Endothelial cell (in vitro differentiated cells): ENCODE measurements at places on chromosomes 2 and 18. TPM values are rescaled to one million over a fixed set of nuclear protein-coding genes. Genes with fewer than 3 reads are reported as not detected.

DNA sequence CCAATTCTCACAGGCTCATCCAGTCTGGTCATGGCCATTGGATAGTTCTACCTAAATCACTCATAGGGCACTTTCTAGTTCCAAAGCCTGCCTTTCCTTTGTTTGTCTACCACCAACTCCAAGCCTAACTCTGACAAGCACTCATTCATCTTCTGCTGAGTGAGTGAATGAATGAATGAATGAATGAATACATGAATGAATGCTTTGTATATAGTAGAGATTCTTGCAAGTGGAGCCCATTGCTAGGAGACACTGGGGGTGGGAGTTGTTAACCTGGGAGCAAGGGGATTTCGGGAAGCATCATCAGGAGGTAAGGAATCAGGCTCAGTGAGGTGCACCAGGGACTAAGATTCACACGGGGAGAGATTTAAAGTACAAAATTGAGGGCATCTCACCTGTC is 3.3 kb upstream of the MOCOS start:
- DNase-seq = no peak

The CPLX4 gene
- not detected for total RNA-seq

DNA sequence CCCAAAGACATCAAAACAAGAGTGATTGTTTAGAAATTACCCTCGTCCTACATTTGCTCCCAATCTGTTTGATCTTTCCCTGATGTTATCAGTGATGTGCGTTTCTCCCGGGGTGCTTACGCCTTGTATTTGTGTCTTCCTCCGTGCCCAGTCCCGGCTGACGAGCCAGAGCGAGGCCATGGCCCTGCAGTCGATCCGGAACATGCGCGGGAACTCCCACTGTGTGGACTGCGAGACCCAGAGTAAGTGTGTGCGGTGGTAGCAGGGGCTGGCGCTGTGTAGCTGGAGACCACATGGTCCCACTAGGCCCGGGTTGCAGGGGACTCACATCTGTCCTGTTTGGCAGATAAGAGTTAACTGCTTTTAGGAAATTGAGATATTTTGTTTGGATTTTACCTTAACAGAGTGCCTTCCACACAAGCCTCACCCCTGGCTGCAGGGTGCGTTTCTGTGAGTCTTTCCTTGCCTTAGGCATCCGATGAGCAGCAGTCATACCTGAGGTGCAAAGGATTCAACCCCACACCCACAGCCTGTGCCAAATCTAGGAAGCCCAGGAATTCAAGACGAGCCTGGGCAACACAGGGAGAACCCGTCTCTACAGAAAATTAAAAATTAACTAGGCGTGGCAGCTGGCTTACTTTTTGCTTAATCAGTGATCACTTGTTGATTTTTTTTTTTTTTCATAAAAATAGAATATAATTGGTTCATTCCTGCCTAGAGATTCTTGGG is 127.4 kb downstream of the GBX2 start:
- no peak for DNase-seq

GRCh38 chr2:9388199-9388681 is 35.1 kb downstream of the ITGB1BP1 start:
- DNase-seq = no peak

The COPS7B gene
- total RNA-seq = 55.6 TPM

GRCh38 chr2:27281855-27282559 is at the start of gene TRIM54:
Gene TRIM54, plus strand, starts transcription at chr2:27282429. Its CDS starts 303 bp downstream, at chr2:27282732.
- no peak for DNase-seq

The UGT1A1 gene
- not detected for total RNA-seq

The DSG4 gene
- not detected for total RNA-seq

- no peak for DNase-seq
These were observed 127.2 kb downstream of the OLA1 start for GRCh38 chr2:174121175-174121574.

DNA sequence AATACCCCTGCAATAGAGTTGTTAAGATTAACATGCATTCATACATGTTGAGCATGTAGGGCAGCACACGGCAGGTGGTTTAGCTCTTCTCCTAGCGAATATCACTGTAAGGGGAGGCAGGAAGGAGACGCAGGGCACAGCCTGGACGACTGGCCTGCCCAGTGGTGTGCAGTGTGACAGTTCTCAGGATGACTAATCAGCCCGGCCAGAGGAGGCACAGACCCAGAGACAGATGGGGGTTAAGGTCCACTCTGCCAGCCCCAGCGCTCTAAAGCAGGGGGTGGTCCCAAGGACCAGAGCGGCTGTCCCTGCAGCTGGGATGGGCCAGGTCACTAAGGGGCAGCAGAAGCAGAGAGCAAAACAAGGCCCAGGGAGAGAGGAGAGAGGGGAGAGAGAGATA is 63.7 kb downstream of the RNF152 start:
- DNase-seq = no peak

DNA sequence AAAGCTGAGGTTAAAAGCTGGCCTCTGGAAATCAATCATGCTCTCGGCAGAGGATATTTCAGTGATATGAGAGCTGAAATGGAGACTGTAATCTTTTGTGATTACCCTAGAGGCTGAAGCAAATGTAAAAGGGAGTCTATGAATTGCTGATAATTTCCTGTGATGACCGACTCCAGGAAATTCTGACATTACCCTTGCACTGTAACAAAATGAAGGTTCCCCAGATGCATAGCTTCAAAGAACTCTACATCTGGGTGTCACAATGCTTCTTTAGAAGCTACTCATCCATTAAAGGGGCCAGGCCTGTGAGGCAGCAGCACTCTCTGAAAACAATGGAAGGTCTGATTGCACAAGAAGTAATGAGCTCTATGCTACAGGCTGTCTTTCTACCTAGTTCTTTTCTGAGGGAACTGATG is 268.2 kb upstream of the SESTD1 start:
- DNase-seq = no peak

- DNase-seq = no peak
These were observed 24.7 kb downstream of the TLK1 start for GRCh38 chr2:171136024-171136423.

The UGT1A4 gene
- not detected for total RNA-seq

The GATA6 gene
- total RNA-seq = 23.8 TPM

DNA sequence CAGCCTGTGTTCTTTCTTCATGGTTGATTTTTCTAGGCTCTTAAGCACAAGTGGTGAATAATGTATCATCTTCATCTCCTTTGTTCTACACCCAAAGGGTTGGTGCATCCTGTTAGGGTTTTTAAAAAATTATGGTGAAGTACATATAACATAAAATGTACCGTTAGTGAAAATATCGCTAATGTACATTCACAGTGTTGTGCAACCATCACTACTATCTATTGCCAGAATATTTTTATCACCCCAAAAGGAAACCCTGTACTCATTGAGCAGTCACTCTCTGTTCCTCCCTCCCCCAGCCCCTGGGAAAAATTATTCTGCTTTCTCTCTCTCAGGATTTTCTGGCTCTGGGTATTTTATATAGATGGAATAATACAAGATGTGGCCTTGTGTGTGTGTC is 98.5 kb downstream of the PRKCE start:
- no peak for DNase-seq

DNA sequence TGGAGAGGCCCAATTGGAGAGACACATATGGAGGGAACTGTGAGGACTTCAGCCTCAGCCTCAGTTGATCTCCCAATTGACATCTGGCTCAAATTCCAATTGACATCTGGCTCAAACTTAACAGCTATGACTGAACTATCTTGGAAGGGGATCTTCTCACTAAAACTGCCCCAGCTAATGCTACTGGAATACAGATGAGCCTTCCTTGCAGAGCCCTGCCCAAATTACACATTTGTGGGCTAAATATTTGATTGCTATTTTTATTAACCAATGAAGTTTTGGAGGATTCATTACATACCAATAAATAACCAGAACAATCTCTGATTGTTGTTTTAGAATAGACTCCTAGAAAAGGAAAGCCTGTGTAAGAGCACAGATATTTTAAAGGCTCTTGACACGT is 189.0 kb upstream of the THUMPD2 start:
- no peak for DNase-seq

GRCh38 chr2:2102866-2103653 is 228.0 kb downstream of the MYT1L start:
- DNase-seq = no peak

The DYSF gene
- total RNA-seq = 566 TPM

DNA sequence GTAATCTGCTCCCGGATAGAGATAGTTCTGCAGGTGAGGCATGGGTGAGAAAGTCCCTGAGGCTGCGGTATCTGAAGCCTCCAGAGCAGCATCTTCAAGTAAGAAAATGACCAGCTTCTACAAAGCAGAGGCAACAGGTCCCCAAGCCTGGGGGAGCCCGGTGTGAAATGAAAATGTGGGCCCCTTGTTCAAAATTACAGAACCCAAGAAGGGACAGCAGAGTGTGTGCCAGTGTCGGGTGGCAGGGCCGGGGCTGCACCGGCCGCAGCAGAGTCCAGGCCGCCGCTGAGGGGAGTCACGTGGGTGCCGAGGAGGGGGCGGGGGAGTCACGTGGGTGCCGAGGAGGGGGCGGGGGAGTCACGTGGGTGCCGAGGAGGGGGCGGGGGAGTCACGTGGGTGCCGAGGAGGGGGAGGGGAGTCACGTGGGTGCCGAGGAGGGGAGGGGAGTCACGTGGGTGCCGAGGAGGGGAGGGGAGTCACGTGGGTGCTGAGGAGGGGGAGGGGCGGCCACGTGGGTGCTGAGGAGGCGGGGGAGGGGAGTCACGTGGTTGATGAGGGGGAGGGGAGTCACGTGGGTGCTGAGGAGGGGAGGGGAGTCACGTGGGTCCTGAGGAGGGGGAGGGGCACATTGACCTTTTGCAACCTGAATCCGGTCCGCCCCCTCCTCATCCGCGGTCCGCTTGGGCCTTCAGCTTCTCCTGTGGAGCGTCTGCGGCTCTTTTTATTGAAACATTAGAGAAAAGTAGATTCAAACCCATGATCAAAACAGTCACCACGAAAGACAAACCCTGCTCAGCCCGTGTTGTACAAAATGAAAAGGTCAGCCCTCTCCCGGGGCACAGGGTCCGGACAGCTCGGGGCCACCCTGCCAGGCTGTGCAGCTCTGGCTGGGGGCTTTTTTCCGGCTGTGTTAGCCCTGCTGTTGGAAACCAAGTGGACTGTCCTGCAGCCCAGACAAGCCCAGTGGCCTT is 10.4 kb downstream of the COLEC11 start:
- DNase-seq = no peak

The UBR3 gene
- 23.4 TPM for total RNA-seq

GRCh38 chr2:198957181-198957580 is 500.6 kb downstream of the SATB2 start:
- DNase-seq = no peak
